DMS79 treated with DMSO at 0.1 percent for 48 hours (cell line): ENCODE measurements at places on chromosomes 4 and X.
A peak's percentile ranks its signal among the peaks of the same experiment; 100 is the strongest.

DNA sequence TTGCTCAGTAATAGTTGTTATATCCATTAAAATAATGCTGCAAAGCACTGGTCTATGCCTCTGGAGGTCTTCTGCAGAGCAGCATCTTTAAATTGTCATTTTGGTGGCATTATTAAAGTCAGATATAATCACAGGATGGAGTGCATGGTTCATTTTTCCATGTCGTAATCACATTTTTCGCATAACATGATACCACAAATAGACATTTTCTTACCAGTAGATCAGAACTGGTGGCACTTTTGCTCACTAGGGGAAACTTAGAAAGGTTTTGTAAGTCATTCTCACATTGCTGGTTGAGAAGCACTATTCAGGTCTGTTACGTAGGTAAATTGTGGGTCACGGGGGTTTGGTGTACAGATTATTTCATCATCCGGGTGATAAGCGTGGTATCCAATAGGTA is 484.5 kb upstream of the PRKX start:
- DNase-seq = no peak

DNA sequence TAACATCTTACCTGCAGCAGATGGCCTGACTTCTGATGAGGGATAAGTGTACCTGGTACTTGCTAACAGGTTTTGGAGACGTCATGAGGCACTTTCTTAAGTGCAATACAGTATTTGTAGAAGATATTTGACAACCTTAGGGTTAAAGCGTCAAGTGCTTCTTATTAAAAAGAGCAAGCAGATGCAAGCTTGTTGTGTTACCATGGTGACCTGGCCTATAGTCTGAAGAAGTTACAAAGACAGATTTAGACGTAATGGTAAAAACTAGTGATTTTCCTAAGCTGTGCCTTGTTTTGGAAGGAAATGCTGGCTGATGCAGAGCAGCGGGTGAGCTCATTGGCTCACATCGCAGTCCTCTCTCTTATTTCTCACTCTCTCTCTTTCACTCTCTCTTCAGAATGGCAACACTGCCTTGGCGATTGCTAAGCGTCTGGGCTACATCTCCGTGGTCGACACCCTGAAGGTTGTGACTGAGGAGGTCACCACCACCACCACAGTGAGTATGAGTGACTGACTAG is 243.6 kb downstream of the ANK2 start:
- DNase-seq = peak; percentile 76

GRCh38 chr4:80540785-80541469 is 205.4 kb downstream of the CFAP299 start:
- no peak for DNase-seq

DNA sequence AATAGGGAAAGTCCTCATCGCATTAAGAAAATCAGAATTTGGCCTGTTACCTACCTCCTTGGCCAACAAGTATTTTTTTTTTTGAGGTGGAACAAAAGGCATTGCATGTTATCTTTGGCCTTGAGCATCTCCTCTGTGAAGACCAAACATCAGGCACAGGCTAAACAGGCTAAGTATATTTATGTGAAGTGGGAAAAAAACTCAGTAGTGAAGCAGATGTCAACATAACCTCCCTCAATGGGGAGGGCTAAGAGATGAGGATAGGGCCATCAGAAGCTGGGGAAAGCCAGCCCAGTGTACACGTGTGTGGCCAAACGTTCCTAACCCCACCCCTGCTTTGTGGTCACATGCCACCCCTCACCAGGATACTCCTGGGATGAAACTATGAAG is 102.5 kb downstream of the FNIP2 start:
- no peak for DNase-seq

DNA sequence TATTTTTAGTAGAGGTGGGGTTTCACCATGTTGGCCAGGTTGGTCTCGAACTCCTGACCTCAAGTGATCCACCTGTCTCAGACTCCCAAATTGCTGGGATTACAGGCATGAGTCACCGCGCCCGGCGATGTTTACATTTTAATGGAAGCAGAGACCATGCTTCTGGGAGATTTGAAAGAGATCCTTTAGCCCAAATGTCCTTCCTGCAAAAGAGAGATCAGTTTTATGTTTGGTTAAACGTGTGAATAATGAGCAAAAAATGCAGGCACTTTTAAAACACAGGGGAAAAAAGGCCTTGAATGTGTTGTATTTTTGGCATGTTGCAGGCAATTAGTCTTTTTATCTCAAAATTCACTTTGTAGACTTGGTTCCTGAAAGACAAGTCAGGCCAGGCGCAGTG is 95.8 kb upstream of the ELOVL6 start:
- DNase-seq = no peak

DNA sequence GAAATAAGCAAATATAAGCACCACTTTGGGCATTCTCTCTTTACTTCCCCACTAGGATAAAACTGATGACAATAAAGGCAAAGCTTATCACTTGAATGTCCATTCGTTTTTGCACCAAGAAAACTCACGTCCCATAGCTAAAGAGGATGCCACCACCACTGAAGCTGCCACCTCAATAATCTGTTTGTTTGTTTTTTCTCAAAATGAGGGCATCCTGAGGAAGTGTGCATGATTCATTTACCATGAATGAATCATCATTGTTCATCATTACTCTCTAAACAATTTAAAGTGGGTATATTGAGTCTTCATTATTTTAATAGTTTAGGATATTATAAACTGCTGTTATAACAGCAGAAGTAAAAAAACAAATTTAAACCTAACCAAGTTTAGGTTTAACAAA is 168.2 kb downstream of the DCTD start:
- DNase-seq = no peak

DNA sequence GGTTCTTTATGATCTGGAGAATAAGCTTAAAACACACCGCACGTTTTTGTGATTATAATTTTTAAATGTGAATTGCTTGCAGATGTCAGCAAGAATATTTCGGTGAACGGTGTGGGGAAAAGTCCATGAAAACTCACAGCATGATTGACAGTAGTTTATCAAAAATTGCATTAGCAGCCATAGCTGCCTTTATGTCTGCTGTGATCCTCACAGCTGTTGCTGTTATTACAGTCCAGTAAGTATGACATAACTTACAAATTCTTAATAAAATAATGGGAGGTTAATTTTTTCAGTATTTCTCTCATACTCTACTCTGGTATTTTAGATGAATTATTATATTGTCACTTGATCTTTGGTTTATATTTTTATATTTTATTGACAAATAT is 5.4 kb downstream of the AREG start:
- no peak for DNase-seq

- DNase-seq = no peak
These were observed 82.7 kb downstream of the RAPGEF2 start for GRCh38 chr4:159185591-159186023.

DNA sequence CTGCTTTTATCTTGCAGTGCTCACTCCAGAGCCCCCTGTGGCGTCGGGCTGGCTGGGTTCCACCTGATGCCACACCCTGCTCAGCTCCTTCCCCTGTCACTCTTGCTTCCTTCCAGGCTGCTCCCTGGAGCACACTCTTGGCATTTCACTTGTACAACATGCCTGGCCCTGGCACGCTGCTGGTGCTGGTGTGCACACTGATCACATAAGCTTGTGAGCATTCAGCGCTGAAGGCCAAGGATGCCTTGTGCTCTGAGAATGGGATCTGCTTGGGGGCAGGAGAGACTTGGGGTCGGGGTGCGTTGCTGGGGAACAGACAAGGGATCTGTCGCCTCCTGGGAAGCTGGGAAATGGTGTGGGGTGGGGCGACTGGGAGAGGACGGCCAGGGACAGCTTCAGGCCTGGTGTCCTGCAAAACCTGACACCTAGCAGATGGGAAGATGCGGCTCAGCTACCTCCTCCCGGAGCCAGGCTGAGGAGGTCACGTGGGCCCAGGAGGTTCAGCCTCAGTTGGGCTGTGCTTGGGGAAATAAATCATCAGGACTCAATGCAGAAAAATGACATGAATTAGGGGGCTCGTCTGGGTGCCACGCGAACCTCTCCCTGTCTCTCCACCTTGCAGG is 108.5 kb downstream of the PHKA2 start:
- DNase-seq = peak; percentile 3

DNA sequence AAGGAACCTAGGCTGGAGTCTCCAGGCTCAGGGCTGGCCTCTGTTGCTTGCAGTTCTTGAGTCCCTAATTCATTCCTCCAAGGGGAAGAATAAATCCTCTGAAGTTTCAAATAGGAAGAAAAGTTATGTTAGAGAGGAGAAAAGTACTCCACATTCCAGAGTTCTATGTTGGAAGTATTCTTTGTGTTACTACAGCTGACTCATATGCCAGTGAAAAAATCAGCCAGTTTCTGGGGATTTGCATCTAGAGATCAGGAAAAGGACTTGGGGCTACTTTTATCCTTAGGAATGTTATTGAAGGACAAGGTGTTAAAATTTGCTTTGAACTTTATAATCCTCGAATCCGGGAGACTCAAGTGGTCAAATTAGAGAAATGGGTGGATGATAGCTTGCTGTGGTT is 11.7 kb upstream of the NUDT9 start:
- no peak for DNase-seq

- no peak for DNase-seq
These were observed 191.0 kb downstream of the EVC2 start for GRCh38 chr4:5517372-5517771.

GRCh38 chr4:76035141-76035540 is 729 bp downstream of the CXCL11 start:
- no peak for DNase-seq

- DNase-seq = no peak
These were observed 118.5 kb downstream of the WDFY3 start for GRCh38 chr4:84847978-84848377.

- DNase-seq = no peak
These were observed 86.6 kb upstream of the DKK2 start for GRCh38 chr4:107122736-107123135.

DNA sequence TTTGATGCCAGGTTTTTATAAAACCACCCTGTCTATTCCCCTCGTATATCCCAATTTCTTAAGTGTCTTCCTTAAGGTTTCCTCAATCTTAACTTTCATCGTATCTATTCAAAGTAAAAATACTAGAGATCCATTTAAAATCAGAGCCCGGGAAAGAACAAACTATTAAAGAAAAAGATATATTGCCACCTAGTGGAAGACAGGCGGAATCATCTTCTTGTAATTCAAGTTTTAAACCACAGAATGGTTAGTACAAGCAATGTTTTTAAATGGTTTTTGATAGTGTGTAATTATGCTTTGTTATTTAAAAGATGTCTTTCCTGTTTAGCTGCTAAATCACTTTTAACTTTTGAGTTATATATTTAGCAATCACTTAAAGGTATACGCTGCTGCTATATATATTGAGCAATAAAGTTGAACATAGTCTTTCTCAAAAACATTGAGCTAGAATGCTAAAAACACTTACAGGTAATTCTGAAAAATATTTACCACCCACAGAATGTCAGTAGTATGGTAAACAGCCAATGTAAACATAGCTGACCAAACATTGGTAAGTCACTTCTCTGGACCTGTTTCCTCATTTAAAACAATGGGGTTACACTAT is 18.2 kb downstream of the PRDM8 start:
- peak; percentile 3 for DNase-seq

DNA sequence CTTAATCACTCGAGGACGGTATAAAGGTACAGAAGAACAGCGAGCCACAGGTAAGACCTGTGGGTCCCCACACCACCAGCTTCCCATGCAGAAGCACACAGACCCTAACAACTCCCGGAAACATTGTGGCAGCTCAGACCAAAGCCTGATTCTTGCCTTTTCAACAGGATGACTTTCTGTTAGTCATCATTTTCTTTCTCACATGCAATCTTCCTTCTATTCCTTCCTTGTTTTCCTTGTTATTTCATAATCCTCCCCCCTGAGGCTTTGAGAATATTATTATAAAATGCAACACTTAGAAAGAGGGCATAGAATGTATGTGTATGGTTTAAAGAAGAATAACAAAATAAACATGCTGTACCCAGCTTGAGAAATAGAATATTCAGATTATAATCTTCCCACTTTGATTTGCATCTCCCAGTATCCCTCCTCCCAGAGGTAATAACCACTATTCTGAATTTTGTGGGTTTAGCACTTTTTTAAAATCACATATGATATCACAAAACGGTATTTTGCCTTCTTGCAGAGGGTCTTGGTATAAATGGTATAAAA is 100.9 kb downstream of the FHDC1 start:
- no peak for DNase-seq

DNA sequence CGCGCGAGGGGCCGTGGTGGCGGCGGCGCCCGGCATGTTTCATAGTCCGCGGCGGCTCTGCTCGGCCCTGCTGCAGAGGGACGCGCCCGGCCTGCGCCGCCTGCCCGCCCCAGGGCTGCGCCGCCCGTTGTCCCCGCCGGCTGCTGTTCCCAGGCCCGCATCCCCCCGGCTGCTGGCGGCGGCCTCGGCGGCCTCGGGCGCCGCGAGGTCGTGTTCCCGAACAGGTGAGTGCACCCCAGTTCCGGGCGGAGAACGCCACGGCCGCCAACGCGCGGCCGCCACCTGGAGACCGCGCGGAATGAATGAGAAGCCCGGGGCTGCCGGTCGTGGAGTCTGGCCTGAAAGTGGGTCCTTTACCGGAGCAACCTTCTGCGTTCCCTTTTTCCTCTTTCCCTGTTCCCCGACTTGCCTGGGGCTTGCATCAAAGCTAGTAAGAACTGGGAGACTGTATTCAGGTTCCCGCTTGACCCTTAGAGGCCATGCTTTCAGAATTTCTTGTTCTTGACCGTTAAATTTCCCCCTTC is 429 bp downstream of the NOCT start:
- peak; percentile 7 for DNase-seq

DNA sequence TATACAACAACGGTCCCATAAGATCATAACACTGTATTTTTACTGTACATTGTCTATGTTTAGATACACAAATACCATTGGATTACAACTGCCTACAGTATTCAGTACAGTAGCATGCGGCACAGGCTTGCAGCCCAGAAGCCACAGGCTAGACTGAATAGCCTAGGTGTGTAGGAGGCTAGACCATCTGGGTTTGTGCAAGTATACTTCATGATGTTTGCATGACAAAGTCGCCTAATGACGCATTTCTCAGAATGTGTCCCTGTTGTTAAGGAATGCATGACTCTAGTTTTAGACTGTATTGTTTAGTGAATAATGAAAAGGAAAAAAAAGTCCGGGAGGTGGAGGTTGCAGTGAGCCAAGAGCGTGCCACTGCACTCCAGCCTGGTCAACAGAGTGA is 56.5 kb upstream of the C4orf50 start:
- DNase-seq = no peak

DNA sequence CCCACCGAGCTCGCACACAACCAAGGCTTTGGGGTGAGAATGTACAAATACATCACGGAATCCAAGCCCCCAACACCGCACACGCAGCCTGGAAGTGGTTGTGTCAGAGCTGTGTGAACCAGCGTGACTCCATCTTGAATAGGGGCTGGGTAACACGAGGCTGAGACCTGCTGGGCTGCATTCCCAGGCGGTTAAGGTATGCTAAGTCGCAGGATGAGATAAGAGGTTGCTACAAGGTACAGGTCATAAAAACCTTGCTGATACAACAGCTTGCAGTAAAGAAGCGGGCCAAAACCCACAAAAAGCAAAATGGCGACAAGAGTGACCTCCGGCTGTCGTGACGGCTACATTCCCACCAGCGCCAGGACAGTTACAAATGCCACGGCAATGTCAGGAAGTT is 258.4 kb downstream of the DHRSX start:
- DNase-seq = no peak

DNA sequence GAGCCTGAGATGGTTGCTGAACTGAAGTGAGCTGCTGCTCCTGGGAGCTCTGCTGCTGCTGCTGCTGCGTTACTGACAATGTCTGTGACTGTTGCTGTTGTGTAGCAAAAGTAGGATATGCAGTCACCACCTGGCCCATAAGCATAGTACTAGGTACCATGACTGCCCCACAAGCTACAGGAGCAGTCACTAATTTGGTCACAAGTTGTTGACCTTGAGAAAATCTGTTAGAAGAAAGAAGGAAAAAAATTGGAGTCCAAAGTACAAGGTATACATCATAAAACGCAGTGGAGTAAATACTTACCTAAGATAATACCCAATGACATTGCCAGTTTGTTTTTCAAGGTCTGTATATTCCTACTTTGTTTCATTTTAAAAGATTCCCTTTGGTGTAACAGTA is 42.6 kb downstream of the TMEM165 start:
- no peak for DNase-seq
